ENCODE measurements at places on chromosomes 16 and 17.
A peak's percentile ranks its signal among the peaks of the same experiment; 100 is the strongest.

GRCh38 chr16:1772362-1772907 lies at the start of gene EME2:
Gene EME2, plus strand, starts transcription at chr16:1772810. Its CDS starts 418 bp downstream, at chr16:1773228.
- DNase-seq: peak; percentile 76

- no peak for DNase-seq
These were observed 225.9 kb upstream of the PMFBP1 start for GRCh38 chr16:72397876-72398275.

GRCh38 chr16:2663553-2664546 lies 18.5 kb upstream of the KCTD5 start:
- peak; percentile 85 for DNase-seq

- DNase-seq: no peak
These were observed 8.0 kb downstream of the FAM171A2 start for GRCh38 chr17:44355642-44356099.

DNA sequence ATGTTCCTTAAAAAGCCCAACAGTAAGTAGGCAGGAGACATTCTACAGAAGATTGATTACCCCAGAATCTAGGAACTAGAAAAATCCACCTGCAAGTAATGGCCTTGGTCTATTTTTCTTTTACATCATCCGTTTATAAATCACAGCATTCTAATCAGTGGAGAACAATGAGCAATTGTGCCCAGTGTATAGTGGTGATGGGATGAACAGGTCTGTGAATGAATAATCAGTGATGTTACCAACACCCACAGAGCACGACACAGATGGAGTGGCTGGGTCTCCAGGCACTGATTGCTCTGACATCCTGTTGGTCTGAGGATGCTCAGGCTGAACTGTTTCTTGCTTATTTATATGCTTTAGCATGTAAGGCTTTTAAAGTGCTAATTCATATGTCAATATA lies 1251.2 kb upstream of the CDH8 start:
- DNase-seq: no peak

- peak; percentile 87 for DNase-seq
These were observed 372.7 kb downstream of the SLC39A11 start for GRCh38 chr17:72719578-72720493.

GRCh38 chr17:81517339-81518112 lies 4.9 kb upstream of the ACTG1 start:
- peak; percentile 49 for DNase-seq

DNA sequence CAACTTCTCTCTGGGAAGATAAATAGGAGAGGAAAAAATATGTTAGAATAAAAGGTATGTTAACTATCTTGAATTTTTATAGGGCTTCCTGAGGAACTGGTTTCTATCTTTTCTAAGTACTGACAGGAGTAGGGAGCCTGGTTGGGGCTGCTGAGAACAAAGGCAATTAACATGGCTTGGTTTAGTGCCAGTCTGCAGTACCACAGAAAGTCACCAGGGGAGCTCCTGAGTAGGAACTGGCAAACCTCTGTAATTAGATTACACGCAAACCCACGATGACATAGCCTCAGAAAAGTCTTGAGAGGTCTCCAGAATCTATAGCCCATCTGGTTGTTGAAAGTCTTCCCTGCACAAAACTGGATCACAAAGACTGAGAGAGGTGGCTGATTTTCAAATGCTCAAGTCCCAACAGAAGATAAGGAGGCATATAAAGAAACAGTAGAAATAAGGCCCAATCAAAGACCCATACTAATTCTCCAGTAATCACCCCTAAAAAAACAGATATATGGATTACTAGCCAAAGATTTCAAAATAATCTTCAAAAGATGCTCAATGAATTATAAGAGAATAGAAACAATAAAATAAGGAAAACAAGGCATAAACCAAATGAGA lies 11.7 kb upstream of the CNTNAP4 start:
- peak; percentile 43 for DNase-seq

- no peak for DNase-seq
These were observed 21.4 kb downstream of the UBE2O start for GRCh38 chr17:76431509-76431908.

DNA sequence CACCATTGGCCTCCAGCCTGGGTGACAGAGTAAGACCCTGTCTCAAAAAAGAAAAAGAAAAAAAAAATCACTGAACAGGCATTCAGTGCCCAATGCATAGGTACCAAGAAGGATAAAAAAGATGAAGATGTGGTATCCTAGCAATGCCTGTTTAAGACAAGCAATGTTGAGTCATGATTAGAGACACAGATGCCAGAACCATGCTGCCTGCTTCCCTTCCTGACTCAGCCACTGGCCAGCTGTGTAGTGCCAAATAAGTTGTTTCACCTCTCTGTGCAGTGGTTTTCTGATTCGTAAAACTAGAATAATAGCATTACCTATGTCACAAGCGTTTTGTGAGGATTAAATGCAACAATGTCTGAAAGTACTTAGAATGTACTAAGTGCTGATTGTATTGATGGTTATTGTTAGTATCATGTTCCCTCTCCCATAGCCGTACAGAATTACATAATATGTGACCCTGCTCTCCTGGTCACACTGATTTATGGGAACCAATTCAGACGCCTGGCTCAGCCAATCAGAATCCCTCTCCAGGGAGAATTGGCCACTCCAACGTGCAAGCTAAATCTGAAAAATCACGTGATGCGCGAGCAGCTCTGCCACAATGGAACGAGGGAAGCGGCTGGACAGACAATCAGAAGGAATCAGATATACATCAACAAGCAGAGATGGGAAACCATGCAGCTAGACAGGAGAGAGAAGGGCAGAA lies 241.9 kb downstream of the SLC39A11 start:
- DNase-seq: no peak

- no peak for DNase-seq
These were observed 48.1 kb downstream of the XPO6 start for GRCh38 chr16:28163699-28164098.
